Fibroblast of gingiva (primary cell): ENCODE measurements at places on chromosomes 12 and 14.

DNA sequence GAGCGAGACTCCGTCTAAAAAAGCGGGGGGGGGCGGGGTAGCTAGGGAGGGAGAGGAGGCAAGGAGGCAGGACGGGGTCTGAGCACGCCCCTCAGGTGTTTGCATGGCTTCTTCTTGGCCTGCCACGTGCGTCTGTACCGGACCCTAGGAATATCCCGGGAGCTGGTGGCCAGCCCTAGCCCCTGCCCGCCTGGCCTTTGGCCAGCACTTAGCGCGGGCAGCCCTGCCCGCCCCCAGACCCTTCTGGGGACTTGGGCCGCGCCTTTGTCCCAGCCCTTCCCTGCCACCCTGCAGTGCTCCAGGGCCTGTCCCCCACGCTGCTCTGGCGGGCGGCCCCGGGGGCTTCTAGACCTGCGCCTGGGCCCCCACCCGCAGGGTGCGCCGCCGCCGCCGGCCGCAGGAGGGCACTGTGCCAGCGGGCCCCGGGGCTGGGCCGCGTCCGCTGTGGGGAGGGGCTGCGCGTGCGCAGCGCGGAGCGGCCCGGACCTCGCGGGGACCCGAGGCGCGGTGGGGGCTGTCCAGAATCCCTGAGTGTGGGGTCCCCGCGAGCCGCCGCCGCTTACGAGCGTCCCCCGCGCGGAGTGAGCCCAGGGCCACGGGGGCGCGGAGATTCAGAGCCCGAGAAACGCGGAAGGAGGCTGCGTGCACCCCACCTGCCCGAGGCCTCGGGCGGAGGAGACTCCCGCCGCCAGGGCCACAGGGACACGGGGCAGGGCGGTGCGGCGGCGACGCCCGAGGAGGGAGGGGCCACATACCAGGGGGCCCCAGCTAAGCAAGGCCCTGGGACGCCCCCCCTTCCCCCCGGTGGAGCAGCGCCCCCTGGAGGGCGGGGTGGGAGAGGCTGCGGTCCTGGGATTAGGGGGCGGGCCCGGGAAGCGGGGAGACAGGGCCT, 21.0 kb downstream of the SLC25A29 start:
- DNase-seq = peak; percentile 50

- no peak for DNase-seq
These were observed 24.6 kb downstream of the RPS6KA5 start for GRCh38 chr14:91035855-91036254.

- no peak for DNase-seq
These were observed 184.1 kb downstream of the PRKD1 start for GRCh38 chr14:29743531-29743930.

- no peak for DNase-seq
These were observed 326.8 kb downstream of the ALG10 start for GRCh38 chr12:34348836-34349672.

GRCh38 chr14:70842851-70843462, 33.6 kb upstream of the MAP3K9 start:
- peak; percentile 2 for DNase-seq

GRCh38 chr14:23128969-23129758, 10.1 kb upstream of the CEBPE start:
- DNase-seq = no peak

DNA sequence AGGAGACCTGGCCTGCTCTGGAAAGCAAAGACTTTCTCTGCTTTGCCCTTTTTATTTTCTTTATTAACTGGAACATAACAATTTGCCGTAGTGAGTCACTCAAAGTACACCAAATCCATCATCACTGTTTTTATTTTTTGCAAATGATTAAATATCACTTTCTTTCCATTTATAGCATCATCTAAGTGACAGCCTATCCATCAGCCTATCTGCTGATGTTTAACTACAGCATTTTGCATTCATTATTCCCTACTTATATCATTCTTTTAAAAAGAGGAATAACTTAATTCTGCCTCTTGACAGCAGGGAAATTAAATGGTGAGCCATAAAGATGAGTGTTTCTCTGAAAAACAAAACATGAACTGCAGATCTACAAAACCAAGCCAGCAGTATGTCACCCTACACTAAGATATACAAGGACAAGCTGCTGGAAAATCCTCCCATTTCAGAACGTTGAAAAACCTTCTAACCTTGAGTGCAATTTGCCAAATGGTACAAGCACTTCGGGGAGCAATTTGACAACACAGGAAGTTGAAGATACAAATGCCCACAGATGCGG, 821.3 kb upstream of the TMEM132C start:
- no peak for DNase-seq

DNA sequence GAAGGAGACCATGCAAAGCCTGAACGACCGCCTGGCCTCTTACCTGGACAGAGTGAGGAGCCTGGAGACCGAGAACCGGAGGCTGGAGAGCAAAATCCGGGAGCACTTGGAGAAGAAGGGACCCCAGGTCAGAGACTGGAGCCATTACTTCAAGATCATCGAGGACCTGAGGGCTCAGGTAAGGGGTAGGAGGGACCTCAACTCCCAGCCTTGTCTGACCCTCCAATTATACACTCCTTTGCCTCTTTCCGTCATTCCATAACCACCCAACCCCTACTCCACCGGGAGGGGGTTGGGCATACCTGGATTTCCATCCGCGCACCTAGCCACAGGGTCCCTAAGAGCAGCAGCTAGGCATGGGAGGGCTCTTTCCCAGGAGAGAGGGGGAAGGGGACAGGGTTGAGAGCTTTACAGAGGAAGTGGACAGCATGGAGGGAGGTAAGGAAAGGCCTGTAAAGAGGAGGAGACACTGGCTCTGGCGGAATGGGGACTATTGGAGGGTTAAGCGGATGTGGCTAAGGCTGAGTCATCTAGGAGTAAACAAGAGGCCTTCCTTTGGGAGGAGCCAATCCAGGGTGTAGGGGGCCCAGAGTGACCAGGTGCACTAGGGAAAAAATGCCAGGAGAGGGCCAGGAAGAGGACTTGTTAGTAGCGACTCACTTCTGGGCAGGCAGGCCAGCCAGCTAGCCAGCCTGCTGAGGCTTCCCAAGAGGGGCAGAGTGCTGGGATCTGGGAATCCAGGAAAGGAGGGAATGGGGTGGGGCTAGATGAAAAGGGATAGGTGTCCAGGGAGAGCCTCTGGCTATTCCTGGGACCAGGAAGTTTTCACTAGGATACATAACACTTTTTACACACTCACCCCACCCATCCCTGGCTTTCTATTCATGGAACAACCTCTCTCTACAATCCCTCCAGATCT, 754 bp downstream of the KRT18 start:
- DNase-seq = no peak

GRCh38 chr12:71269281-71269598, 111.4 kb upstream of the TSPAN8 start:
- DNase-seq = no peak

GRCh38 chr14:21454843-21455544, 929 bp downstream of the CHD8 start:
- no peak for DNase-seq

DNA sequence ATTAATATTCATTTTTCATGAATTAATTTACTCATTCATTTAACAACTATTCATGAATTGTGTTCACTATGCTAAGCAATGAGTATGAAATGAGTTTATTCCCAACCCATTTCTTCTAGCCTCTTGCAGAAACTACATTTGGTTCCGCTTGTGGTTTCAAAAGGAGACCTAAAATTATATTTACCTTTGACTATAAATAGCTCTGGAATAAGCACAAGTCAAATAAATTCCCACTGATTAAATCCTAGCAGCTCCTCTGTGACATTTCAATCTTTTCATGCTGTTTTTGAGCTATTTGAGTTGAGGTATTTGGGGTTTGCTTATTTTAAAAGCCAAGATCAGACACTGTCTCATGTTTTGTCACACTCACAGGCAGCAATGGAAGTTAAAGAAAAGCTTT, 46.9 kb downstream of the DUSP6 start:
- DNase-seq = no peak

DNA sequence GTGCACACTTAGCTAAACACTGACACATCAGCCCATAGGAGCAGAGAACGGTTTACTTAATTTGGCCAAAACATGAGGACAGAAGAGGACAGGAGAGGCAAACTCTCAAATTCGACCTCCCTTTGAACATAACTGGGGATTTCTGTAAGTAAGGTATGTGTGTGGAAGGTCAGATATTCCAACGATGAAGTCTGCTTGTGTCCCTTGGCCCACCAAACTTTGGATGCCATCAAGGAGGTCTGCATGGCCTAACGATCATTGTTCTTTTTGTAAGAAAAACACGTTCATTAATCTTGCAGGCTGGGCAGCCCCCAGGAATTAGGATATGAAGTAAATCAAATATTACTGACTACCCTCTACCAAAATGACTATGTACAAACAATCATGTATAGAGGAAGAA, 908.5 kb upstream of the ATXN7L3B start:
- no peak for DNase-seq

DNA sequence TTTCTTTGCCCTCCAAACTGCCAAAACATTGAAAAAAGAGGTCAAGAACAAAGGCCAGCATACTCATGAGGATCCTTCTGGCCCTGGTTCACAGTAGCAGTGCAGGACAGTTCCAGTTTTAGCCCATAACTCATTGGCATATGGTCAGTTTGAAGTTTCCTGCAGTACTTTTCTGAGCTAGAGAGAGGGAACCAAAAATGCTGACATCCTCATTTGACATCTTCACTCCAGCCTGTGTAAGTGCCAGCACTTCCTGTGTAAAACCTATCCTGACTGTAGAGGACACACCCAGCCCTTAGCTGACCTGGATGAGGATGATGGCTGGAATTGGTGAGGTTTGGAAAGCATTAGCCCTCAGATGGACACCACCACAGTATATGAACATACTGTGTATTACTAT, 84.1 kb downstream of the FGD4 start:
- no peak for DNase-seq

- DNase-seq = no peak
These were observed 16.0 kb upstream of the ENDOU start for GRCh38 chr12:47741340-47741703.

- no peak for DNase-seq
These were observed 55.6 kb upstream of the JDP2 start for GRCh38 chr14:75372260-75372659.

DNA sequence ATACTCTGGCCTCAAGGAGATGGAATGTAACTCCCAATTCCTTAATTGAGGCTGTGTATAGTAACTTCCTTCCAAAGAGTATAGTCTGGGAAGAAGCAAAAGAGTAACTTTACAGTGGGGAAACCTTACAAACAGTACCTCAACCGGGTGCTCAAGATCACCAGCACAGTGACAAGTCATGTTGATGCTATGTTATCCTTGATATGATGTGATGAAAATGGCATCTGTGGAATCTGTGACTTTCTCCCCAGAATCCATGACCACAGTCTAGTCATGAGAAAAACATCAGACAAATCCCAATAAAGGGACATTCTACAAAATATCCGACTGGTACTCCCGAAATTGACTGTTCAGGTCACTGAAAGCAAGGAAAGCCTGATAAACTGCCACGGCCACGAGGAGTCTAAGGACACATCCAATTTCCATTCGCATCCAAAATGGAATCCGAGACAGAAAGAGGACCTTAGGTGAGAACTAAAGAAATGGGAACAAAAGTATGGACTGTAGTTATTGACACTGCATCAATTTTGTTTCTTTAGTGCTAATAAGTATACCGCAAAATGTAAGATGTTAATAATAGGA, 97.3 kb upstream of the FRMD6 start:
- DNase-seq = peak; percentile 57

- no peak for DNase-seq
These were observed 6.0 kb downstream of the CDKN1B start for GRCh38 chr12:12723149-12723680.

DNA sequence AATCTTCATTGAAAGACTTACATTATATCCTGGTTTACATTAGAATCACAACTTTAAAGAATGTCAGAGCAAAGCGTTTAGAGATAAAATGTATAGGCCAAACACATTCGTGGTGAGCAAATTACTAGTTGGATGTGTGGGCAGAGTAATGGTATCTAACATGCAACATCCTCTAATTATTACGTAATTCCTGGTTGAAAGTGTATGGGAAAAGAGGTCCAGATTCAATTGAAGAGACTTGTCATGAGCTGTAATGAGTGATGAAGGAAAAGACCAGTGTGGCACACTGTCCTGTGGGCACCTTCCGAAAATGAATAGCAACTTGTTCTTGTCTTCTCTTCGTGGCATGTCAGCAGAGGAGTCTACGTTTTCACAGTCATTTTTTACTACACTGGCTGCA, 192.8 kb downstream of the LRIG3 start:
- DNase-seq = peak; percentile 16

DNA sequence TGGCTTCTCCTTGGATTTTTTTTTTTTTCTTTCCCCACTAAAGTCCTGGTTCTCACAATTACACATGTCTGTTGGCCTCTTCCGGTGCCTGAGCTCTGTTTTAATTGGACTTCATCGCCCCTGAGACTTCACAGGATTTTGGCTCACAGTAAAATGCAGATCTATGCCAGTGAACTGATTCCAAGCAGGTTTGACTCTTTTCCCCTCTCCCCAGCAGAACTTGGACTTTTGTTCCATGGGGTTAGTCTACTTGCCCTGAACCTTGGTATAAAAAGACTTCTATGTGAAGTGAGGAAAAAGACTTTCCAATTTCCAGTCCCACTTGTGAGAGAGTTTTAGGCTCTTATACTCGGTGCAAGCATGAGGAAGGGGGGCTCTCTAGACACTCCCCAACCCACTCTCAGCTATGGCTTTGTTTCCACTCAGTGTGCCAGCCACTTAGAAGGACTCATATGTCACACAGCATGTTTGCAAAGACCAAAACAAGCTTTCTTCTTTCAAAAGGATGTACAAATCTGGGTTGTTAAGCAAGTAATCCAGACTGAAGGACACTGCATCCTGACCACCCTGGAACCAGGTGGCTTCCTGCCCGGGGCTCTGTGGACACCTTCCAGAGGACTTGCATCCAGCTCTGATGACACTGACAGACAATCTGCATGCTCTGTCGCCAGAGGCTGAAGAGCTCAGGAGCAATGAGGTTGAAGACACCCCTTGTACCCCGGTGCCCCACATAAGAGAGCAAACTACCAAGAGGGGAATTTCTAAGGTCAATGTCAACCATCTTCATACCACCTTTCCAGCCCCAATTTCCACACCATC, 221.9 kb upstream of the EGLN3 start:
- no peak for DNase-seq

- DNase-seq = no peak
These were observed 1.5 kb downstream of the WNK1 start for GRCh38 chr12:753611-754472.

- no peak for DNase-seq
These were observed 7.4 kb upstream of the OR10P1 start for GRCh38 chr12:55629058-55629841.

DNA sequence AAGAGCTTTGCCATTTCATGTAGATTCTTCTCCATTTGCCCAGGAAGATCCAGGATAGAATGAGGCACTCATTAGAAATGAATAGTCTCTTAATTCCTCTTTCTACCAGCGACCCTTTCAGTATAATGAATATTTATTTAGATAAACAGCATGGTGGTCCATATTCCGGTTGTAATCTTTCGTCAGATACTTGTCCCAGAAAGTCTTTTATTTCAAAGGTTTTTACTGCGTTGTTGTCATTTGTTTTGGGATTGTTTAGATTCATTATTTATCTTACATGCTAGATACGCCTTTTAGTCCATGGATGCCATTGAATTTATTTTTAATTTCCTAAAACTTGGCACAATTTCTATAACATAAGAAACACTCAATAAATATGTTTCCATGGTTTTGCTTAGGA, 139.7 kb upstream of the FLRT2 start:
- no peak for DNase-seq
